ENCODE measurements at places on chromosomes 5 and 9. TPM values are rescaled to one million over a fixed set of nuclear protein-coding genes. Genes with fewer than 3 reads are reported as not detected.

DNA sequence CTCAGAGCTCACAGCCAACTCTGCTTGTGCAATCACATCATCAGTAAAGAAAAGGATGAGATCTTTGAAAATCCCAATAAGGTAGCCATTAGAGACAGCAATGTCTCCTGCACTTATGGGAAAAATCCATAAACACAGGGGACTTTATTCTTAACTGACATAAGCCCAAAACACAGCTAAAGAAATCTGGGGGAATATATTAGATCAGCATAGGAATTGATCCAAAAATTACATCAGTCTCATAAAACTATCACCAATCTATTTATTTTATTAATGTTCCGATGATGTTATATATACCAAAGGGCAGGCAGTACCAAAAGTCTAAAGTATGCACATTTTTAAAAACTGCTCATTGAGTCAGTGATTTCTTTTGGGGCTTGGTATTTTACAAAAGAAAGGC, 6.9 kb downstream of the MRPS27 start:
- H3K4me1 ChIP-seq, result peaks cover 3% of the 10 kb centered on the region
- H3K36me3 ChIP-seq, result peaks cover 22% of the 10 kb centered on the region
- no peaks in the 10 kb centered on the region for H3K27me3 ChIP-seq
- peak; percentile 61 for DNase-seq
- no peak overlapping the region for H3K27ac ChIP-seq

GRCh38 chr5:52709167-52709925, 78.4 kb upstream of the ITGA1 start:
- no peaks in the 10 kb centered on the region for H3K36me3 ChIP-seq
- H3K4me3 ChIP-seq, result no peak overlapping the region
- no peaks in the 10 kb centered on the region for H3K4me1 ChIP-seq
- H3K27me3 ChIP-seq, result no peaks in the 10 kb centered on the region

GRCh38 chr5:109784687-109785086, 95.0 kb downstream of the MAN2A1 start:
- H3K27me3 ChIP-seq, result no peaks in the 10 kb centered on the region
- no peak overlapping the region for H3K27ac ChIP-seq
- peaks cover 7% of the 10 kb centered on the region for H3K36me3 ChIP-seq
- DNase-seq, result no peak
- H3K4me3 ChIP-seq, result no peak overlapping the region

Gene PCDHA1
- not detected for polyA plus RNA-seq

GRCh38 chr5:61496446-61496845, 164.4 kb downstream of the ZSWIM6 start:
- DNase-seq, result peak; percentile 13
- no peak overlapping the region for H3K27ac ChIP-seq
- no peak overlapping the region for H3K4me3 ChIP-seq
- H3K4me1 ChIP-seq, result no peaks in the 10 kb centered on the region

DNA sequence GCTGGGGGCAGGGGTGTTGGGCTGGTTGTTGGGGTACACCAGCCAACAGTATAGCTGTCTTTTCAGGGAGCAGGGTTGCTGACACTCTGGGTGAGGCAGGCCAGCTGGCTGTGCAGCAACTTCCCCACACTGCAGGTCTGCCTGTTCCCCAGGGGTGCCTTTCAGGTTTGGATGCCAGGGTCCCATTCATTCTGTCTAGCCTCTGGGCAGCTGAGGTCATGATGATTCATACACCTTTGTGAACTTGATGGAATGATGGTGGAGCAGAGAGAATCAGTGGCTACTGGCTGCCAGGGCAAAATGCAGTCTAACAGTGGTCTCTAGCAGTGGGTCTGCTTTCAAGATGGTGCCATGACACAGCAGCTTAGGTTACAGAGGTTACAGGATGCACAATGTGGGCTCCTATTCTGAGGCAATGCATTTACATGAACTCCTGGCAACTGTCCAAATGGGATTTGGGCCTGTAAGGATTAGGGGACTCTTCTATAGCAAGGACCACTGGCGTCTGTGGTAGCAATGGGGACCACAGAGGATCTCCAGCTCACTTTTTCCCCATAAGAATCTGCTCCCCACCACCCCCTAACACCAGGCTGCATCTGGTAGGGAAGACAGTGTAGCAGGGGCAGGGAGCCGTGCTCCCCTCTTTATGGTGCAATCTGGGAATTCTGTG, 103.7 kb downstream of the FEM1C start:
- no peaks in the 10 kb centered on the region for H3K4me1 ChIP-seq
- H3K27me3 ChIP-seq, result no peaks in the 10 kb centered on the region
- H3K4me3 ChIP-seq, result no peak overlapping the region
- H3K36me3 ChIP-seq, result no peaks in the 10 kb centered on the region

DNA sequence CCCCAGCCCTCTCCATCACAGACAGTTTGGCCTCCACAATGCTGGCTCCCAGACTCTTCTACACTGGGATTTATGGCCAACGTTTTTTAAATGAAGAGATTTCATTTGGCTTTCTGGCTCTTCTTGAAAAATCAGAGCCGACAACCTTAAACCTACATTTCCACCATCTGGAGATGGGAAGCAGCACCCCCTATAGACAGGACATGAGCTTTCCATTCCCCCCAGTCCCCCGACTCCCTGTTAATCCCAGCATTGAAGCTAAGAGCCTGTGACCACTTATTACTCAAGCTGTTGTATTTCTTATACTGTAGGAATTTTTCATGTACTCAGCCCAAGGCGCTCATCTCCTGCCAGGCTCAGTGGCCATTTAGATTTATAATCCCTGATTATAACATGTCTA, 34.0 kb upstream of the AFAP1L1 start:
- H3K27me3 ChIP-seq, result peaks cover 2% of the 10 kb centered on the region
- H3K27ac ChIP-seq, result no peak overlapping the region
- no peak for DNase-seq

- H3K36me3 ChIP-seq, result no peaks in the 10 kb centered on the region
- H3K4me3 ChIP-seq, result no peak overlapping the region
- no peak for DNase-seq
- no peaks in the 10 kb centered on the region for H3K27me3 ChIP-seq
- no peaks in the 10 kb centered on the region for H3K4me1 ChIP-seq
Measured at GRCh38 chr5:40646266-40646665, 33.4 kb upstream of the PTGER4 start.

GRCh38 chr9:136662326-136662655, 425 bp upstream of the EGFL7 start:
- H3K4me3 ChIP-seq, result peak overlapping the region; percentile 49
- H3K36me3 ChIP-seq, result peaks cover 4% of the 10 kb centered on the region
- DNase-seq, result no peak

GRCh38 chr9:33273972-33274328, 9.1 kb downstream of the CHMP5 start:
- H3K27ac ChIP-seq, result no peak overlapping the region
- no peak for DNase-seq
- H3K36me3 ChIP-seq, result peaks cover 50% of the 10 kb centered on the region
- no peaks in the 10 kb centered on the region for H3K27me3 ChIP-seq
- no peak overlapping the region for H3K4me3 ChIP-seq

GRCh38 chr5:124130816-124131215, 615.6 kb downstream of the ZNF608 start:
- H3K4me3 ChIP-seq, result no peak overlapping the region
- no peak for DNase-seq
- no peak overlapping the region for H3K27ac ChIP-seq
- H3K36me3 ChIP-seq, result no peaks in the 10 kb centered on the region
- H3K27me3 ChIP-seq, result no peaks in the 10 kb centered on the region

DNA sequence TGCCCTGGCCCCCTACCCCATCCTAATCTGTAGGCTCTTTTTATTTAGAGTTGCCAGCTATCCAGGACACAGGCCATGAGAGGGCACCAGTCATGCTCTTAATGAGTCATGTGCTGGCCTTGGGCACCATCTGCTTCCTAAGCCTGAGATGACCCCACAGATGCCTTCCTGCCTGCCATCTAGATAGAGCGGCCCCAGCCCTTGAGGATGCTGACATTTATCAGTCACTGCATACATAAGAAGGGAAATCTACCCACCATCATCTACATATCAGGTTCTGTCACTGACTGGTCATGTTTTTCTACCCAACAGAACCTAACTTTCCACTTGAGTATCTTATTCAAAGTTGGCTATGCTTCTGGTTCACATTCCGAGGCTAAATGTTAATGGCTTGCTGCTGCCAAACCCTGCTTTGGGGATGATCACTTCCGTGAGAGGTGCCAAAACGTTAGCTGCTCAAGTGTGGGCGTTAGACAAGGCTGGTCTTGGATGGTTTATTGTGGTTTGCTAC, 49.9 kb upstream of the TTC23L start:
- H3K27me3 ChIP-seq, result no peaks in the 10 kb centered on the region
- H3K4me3 ChIP-seq, result no peak overlapping the region
- H3K36me3 ChIP-seq, result no peaks in the 10 kb centered on the region

Gene MSH3
- 9.1 TPM for polyA plus RNA-seq

Gene TTLL11
- polyA plus RNA-seq, result 29.3 TPM

- no peaks in the 10 kb centered on the region for H3K4me1 ChIP-seq
- H3K27ac ChIP-seq, result no peak overlapping the region
- H3K36me3 ChIP-seq, result no peaks in the 10 kb centered on the region
- no peak for DNase-seq
- no peaks in the 10 kb centered on the region for H3K27me3 ChIP-seq
Measured at GRCh38 chr5:60092671-60093422, 199.3 kb upstream of the PDE4D start.

DNA sequence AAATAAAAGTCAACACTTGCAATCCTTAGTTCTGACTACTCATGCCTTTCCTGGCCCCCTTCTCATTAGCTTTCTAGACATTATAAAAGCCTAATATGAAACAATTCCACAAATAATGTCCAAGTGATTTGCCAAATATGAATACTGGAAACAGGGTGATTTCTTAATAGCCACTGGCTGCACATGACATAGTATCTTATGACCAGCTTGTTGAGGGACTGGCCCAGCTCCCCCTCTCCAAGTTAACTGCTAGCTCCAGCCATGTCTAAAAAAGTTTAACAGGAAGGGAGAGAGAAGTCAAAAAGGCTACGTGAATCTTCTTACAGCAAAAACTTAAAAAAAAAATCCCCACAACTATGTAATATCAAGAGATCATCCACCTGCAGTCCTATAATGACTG, 1.5 kb downstream of the CERT1 start:
- peak overlapping the region; percentile 93 for H3K27ac ChIP-seq
- DNase-seq, result peak; percentile 66
- H3K36me3 ChIP-seq, result no peaks in the 10 kb centered on the region
- peaks cover 4% of the 10 kb centered on the region for H3K4me1 ChIP-seq
- H3K4me3 ChIP-seq, result peak overlapping the region; percentile 82

Gene SHOC1
- 0.23 TPM for polyA plus RNA-seq

Gene CBY3
- 0.61 TPM for polyA plus RNA-seq

Gene FGF10
- polyA plus RNA-seq, result 12.1 TPM

GRCh38 chr5:157481265-157481664, 21.3 kb downstream of the NIPAL4 start:
- peaks cover 54% of the 10 kb centered on the region for H3K36me3 ChIP-seq
- no peak for DNase-seq
- no peak overlapping the region for H3K4me3 ChIP-seq

DNA sequence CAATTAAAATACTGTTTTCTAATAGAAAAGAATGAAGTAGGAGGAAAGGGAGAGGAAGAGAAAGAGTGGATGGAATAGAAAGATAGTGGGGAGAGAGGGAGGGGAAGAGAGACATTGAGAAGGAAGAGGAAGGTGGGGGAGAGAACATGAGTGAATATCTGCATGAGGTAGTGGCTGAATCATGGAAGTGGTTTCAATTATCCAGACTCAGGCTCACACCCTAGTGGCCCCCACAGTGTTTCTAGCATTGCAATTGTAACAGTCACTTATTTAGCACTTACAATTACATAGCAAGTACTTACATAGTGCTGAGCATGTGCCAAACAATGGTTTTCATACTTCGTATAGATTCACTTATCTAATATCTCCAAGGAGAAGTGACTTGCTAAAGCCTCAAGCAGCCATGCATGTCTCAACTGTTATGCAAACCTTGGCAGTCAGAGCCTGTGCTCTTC, 72.7 kb downstream of the CAST start:
- H3K27me3 ChIP-seq, result no peaks in the 10 kb centered on the region
- no peak overlapping the region for H3K4me3 ChIP-seq
- no peak for DNase-seq
- peaks cover 20% of the 10 kb centered on the region for H3K36me3 ChIP-seq
- no peaks in the 10 kb centered on the region for H3K4me1 ChIP-seq

GRCh38 chr5:80865551-80865950, 94.6 kb upstream of the RASGRF2 start:
- no peaks in the 10 kb centered on the region for H3K27me3 ChIP-seq
- DNase-seq, result peak; percentile 63
- H3K4me1 ChIP-seq, result no peaks in the 10 kb centered on the region
- H3K27ac ChIP-seq, result no peak overlapping the region
- H3K4me3 ChIP-seq, result no peak overlapping the region
- peaks cover 4% of the 10 kb centered on the region for H3K36me3 ChIP-seq

- H3K4me3 ChIP-seq, result no peak overlapping the region
- DNase-seq, result no peak
- no peak overlapping the region for H3K27ac ChIP-seq
- H3K36me3 ChIP-seq, result no peaks in the 10 kb centered on the region
- H3K4me1 ChIP-seq, result no peaks in the 10 kb centered on the region
Measured at GRCh38 chr5:121366515-121366914, 485.2 kb upstream of the FTMT start.

Gene DMGDH
- 2.2 TPM for polyA plus RNA-seq

Gene PCDHA3
- polyA plus RNA-seq, result 0.11 TPM

Gene SCGB3A2
- polyA plus RNA-seq, result not detected

- H3K27ac ChIP-seq, result no peak overlapping the region
- DNase-seq, result peak; percentile 43
- no peaks in the 10 kb centered on the region for H3K27me3 ChIP-seq
- peaks cover 7% of the 10 kb centered on the region for H3K4me1 ChIP-seq
- H3K4me3 ChIP-seq, result no peak overlapping the region
Measured at GRCh38 chr9:84750152-84750865, 80.8 kb downstream of the NTRK2 start.

GRCh38 chr5:138565100-138565821, 9.9 kb downstream of the HSPA9 start:
- H3K4me1 ChIP-seq, result no peaks in the 10 kb centered on the region
- H3K27ac ChIP-seq, result no peak overlapping the region
- no peak overlapping the region for H3K4me3 ChIP-seq
- no peaks in the 10 kb centered on the region for H3K27me3 ChIP-seq
- DNase-seq, result no peak

Gene IL3
- not detected for polyA plus RNA-seq

DNA sequence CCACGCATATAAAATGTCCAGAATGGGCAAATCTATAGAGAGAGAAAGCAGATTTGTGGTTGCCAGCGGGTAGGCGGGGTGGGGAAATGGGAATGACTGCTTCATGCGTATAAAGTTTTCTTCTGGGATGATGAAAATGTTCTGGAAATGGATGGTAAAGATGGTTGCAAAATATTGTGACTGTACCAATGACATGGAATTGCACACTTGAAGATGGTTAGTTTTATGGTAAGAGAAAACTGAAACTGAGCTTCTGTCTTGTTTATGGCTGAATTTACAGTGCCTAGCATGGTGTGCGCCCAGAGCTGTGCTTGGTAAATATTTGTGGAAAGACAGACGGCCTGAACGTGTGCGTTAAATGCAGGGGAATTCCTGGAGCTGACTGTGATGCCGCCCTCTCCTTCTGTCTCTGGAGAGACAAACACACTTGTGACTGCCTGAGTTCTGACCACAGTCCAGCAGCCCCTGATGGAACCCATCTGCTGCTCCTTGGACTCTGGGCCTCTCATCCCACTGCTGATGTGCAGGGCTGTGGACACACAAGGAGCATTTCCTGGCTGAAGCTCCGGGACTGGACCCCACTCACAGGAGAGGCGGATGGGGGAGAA, 8.6 kb upstream of the PTGES start:
- H3K27me3 ChIP-seq, result peaks cover 3% of the 10 kb centered on the region
- no peaks in the 10 kb centered on the region for H3K36me3 ChIP-seq
- peak overlapping the region; percentile 90 for H3K27ac ChIP-seq
- peaks cover 28% of the 10 kb centered on the region for H3K4me1 ChIP-seq
- DNase-seq, result peak; percentile 88

- peaks cover 15% of the 10 kb centered on the region for H3K36me3 ChIP-seq
- no peaks in the 10 kb centered on the region for H3K27me3 ChIP-seq
- H3K4me3 ChIP-seq, result no peak overlapping the region
- peaks cover 89% of the 10 kb centered on the region for H3K4me1 ChIP-seq
Measured at GRCh38 chr9:124295159-124295794, 37.5 kb downstream of the NEK6 start.
